ENCODE measurements at places on chromosomes 3 and 15.

DNA sequence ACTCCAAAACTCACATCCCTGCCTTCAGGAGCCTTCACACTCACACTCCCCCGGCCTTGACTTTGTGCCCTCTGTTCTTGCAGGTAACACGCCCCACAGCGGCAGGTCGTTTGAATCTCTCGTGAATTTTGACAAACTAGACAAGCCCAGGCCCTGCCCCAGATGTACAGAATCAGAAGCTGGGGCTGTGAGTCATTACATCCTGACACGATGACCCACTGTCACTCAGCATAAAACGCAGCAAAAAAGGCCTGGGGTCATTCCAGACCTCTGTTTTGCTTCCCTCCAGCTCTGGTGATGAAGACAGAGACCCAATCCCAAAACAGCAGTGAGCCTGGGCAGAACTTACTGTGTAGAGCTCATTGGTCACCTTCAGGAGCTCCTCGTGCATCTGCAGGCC is 116.4 kb upstream of the RAD18 start:
- DNase-seq = no peak

DNA sequence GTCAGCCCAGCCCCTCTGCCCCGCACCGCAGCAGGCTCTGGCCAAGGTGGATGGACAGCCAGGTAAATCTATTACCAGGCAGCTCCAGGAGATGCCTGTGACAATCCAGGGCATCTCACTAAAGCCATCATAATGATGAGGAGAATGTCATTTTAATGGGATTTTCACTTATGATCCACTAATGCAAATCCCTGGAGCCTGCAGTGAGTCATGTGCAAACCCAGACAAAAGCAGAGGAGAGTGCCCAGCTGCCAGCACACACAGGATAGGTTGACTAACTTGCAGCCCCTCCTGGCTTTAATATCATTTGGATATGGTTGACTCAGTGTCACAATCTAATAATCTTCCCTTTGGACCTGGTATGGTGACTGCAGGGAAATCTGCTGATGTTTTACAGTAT is 206.9 kb upstream of the TRIM42 start:
- no peak for DNase-seq

- no peak for DNase-seq
Observed at GRCh38 chr15:70701891-70702568, 61.3 kb downstream of the UACA start.

GRCh38 chr3:190024912-190025311 is 95.8 kb downstream of the P3H2 start:
- DNase-seq = no peak

- no peak for DNase-seq
Observed at GRCh38 chr3:139124197-139124596, 79.5 kb upstream of the PRR23C start.

DNA sequence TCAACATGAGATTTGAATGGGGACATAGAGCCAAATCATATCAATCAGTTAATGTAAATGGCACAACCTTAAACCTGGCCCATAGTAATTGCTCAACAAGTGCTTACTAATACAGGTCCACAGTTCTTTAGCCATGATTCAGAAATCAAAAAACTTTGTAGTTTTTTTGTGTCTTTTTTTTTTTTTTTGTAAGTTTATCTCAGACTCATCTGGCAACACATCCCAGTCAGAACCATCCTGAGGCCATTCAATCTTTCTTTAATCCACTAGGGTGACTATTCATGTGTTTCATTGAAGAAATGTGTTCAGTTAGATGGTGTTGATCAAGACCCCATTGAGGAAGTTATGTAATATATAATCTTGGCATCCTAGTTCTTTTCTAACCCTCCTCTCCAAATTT is 65.4 kb downstream of the ABI3BP start:
- DNase-seq = no peak

DNA sequence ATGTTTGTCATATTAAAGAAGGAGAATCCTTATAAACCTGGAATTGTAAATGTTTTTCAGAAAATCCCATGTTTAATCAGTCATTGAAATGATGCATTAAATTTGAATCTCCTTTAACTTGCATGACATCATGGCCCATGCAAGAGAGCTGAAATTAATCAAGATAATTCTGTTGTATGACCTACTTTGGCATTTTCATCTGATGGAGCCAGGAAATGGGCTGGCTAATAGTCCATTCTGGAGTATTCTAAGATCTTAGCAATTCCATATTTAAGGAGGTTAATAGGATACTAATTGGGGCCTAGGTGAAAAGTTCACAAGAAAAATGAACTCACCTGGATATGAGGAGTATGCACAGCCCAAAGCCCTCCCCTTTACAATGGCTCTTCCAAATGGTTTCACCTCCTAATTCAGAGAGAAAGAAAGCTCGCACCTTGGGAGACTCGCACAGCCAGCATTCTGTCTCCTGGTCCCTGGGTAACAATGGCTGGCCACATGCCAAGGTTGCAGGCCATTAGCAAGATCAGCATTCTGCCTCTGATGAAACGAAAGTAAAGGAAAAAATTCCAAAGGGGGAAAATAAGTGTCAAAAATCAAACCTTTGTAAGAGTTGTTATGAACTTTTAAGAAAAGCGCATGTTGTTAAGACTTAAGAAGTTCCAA is 786.4 kb downstream of the MCTP2 start:
- no peak for DNase-seq

DNA sequence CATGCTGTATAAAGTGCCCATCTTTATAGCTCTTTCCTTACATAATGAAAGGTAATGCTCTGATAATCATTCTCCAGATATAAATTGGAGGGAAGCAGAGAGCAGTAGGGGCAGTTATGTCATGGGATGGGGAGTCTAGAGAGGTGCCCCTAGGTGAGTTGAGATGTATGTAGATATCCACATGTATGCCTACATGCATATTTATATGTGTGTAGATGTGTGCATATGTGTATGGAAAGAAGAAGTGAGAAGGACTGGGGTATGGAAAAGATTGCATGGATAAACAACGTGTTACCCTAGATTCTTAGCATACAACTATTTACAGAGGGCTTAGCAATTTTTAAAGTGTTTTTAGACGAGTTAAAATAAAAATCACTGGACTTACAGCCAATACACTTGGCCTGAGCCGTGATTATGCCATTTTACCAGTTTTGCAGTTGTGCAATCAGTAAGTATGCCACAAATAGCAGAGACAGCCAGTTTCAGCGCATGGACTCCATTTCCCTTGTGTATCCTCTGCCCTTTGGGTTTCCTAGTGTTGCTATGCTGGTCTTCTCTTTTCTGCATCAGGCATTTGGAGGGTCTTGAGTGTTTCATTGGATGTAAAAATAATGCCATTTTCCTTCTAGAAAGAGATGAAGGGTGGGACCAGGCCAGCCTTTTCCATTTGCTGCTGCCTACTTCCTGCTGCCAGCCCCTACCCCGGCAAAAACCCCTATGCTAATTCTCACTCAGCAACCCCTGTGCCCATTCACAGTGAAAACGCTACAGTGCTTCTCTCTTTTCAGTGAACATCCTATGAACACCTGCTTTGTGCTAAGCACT is 199.4 kb upstream of the NR2E3 start:
- DNase-seq = no peak

GRCh38 chr3:134360046-134360445 is 14.2 kb downstream of the AMOTL2 start:
- no peak for DNase-seq

GRCh38 chr15:53107855-53108254 is 317.7 kb upstream of the ONECUT1 start:
- no peak for DNase-seq

DNA sequence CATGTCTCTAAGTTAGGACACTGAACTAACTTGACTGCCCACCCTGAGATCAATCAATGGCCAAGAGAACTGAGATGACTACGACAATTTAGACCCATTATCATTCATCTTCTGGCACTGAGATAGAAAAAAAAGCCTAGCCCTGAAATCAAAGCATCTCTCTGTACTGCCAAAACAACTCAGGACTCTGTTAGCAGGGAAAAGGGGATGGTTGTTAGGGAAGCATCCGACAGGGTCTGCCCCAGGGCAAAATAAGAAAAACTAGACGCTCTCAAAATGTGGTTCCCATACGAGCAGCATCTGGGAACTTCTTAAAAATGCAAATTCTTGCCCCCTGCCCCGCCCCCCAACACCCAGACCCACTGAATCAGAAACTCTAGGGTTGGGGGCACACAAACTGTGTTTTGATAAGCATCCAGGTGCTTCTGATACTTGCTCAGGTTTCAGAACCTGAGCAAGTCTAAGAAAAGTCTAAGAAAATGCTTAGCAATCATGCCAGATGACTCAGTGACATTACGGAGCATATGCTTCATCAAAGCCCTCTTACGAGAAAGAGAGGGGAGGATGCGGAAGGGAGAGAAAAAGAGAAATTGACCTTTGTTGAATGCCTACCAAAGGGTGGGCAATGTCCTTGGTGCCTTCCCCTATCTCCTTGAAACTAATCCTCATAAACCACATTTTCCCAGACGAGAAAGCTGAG is 172.8 kb upstream of the HES1 start:
- DNase-seq = peak; percentile 12

DNA sequence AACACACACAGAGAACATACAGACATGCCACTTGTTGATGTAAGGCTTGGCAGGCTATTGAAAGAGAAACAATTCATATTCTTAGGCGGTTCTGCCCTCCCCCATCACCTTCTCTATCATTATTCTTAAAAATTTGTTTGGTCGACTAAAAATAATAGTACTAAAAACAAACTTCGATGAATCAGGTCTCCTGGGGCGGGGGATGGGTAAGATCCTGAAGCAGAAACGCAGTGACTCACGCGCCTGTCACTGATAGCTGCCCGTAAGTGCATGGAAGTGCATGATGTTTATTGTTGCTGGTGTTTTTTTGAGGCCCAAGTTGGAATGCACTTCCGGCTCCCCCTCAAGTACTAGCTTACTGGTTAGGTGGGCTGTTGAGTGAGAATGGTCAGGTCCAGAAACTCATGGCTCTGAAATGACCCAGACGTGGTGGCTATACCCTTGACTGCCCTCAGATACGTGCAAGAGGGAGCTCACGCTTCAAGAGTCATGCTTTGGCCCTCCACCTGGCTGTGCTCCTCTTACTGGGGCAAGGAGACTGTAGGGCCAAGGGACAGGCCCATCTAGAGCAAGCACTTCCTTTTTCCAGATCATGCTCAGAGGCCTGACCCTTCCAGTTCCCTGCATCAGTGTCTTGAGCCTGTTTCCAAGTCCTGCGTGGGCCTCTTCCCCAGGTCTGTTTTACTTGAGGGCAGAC is 10.9 kb downstream of the SMAD3 start:
- peak; percentile 84 for DNase-seq

DNA sequence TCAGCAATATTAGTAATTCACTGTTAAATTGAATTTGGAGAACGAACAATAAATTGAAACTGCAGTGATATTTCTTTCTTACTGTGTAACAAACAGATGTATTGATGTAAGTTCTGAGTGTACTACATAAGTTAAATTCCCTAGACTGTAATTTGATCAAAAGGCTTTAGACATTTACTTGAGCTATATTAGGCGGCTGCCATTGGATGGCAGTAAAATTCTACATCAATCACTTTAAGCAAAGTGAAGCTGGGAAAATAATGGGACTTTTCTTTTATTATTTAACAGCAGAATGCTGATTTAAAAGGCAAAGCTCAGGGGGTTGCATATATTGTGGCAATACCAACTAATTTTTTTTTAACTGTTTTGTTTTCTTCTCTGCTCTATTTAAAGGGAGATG is 212.6 kb upstream of the PLSCR5 start:
- DNase-seq = no peak

DNA sequence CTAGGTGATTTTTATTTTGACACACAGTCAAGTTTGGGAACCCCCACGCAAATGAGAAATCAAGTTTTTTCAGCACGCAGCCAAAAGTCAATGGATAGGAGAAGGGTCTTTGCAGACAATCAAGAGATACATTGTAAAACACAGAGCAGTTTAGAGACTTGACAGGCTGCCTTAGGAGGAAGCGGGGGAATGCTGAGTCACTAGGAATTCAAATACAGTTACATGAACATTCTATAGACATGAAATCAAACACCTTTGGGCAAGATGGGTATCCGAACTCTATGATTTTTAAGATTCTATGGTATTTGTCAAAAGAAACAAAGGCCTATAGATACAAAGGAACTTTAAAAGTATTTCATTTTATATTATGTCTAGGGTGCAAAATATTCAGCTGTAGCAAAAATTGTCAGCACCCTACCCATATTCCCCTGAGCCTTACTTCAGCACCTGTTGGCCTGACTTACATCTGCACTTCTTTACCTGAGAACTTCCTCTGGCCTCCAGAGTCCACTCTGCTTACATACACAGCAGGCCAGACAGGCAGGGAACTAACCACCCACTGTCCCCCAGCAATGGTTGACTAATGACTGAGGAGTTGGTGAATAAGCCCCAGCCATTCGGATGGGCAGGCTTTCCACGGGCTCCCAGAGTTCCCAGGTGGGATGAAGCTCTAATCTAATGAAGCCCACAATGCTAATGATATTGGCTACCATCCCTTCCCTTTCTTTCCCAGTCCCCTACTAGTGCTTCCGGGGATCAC is 289.3 kb upstream of the RORA start:
- DNase-seq = no peak

GRCh38 chr3:195203606-195204005 is 67.4 kb downstream of the XXYLT1 start:
- DNase-seq = no peak

DNA sequence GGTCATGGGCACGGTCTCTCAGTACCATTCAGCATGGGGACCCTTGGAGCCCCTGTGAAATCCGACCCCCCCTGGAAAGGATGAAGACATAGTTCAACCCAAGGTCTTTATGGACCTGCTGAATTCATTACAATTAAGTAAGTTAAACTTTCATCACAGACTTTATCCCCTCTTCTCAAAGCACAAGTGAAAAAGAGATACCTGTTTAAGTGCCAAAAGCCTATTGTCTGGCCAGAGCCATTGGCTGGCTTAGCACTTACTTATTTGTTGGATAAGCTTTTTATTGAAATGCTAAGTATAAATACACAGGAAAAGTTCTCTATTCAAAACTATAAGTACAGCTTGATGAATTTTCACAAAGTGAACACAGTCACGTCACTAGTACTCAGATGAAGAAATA is 128.4 kb upstream of the NR2E3 start:
- no peak for DNase-seq

DNA sequence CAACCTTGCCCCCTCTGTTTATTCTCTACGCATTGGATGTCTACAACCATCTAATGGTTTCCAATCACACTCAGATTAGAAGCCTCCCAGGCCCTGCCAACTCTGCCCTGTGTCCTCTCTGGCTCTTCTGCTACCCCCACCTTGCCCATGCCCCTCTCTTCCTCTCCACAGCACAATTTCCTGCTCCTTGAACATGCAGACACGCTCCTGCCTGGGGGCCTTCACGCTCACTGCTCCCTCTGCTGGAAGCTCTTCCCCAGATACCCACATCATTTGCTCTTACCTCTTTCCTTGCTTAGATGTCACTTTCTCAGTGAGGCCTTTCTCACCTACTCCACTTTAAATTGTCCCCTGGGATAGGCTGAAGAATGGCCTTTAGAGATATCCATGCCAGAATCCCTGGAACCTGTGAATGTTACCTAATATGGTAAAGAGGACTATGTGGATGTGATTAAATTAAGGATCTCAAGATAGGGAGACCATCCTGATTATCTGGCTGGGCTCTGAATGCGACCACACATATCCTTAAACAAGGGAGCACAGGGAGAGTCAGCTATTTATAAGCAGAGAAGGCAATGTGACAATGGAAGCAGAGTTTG is 9.9 kb downstream of the KY start:
- DNase-seq = peak; percentile 11

All from activated CD4-positive, alpha-beta T cell treated with anti-CD3 and anti-CD28 coated beads for 48 hours (primary cell).